ENCODE measurements at places on chromosomes 12 and 14. TPM values are rescaled to one million over a fixed set of nuclear protein-coding genes. Genes with fewer than 3 reads are reported as not detected.

- no peak for DNase-seq
These were observed 326.5 kb downstream of the FLRT2 start for GRCh38 chr14:85856430-85856829.

GRCh38 chr14:91186515-91187066 is 57.9 kb downstream of the GPR68 start:
- no peak for DNase-seq

- no peak for DNase-seq
These were observed 106.7 kb downstream of the CRADD start for GRCh38 chr12:93783832-93784231.

DNA sequence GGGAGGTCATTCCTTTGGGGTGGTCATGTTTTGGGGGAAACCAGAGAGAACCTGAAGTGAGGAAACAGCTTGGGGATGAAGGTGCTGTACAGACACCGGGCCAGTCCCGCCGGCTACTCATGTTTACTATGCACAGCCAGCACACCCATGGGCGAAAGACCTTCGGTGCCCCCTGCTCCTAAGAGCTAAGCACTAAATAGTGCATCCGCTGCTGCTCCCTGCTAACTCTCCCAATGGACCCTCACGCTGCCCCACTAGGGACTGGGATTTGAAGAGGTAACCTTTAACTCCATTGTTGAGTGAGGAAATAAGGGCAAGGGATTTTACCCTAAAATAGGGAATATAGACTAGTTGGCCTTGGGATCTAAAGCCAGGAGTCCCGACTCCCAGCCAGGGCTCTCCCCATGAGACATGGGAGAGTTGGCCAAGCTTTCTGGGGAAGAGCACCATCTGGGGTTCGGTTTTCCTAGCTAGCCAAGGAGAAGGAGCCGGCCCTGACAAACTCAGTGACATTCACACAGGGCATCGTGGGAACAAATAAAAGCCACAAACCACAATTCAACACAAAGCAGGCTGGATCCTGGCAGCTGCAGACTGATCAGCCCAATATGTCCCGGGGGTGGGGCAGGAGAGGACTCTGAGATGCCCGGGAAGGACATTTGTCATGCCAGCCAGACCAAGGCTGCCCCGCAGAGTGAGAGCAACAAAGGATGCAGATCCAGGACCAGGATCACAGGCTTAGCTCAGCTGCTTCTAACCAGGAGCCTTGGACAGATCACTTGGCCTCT is 91.7 kb downstream of the SINHCAF start:
- DNase-seq: peak; percentile 26

GRCh38 chr14:58844544-58844943 is 206.8 kb downstream of the DACT1 start:
- no peak for DNase-seq

- DNase-seq: peak; percentile 82
These were observed 118.9 kb downstream of the VEZT start for GRCh38 chr12:95336387-95337067.

GRCh38 chr12:11743423-11744409 is 94.2 kb downstream of the ETV6 start:
- DNase-seq: no peak

DNA sequence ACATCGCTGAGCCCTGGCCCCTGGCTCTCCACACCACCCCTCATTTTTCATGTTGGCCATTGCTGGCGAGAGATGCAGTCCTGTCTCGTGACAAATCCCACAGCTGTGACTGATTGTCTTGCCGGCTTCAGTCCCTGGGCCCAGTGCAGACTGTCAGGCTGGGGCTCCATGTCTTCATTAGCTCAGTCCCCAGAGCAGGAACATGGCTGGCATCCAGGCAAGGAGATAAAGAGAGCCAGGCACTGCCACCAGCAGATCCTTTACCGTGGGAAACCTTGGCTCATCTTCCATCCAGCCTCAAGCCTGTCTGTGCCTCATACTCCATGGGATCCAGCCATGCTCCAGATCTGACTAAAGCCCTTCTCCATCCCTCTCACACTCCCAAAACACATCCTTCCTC is 284.7 kb upstream of the FKBP4 start:
- no peak for DNase-seq

DNA sequence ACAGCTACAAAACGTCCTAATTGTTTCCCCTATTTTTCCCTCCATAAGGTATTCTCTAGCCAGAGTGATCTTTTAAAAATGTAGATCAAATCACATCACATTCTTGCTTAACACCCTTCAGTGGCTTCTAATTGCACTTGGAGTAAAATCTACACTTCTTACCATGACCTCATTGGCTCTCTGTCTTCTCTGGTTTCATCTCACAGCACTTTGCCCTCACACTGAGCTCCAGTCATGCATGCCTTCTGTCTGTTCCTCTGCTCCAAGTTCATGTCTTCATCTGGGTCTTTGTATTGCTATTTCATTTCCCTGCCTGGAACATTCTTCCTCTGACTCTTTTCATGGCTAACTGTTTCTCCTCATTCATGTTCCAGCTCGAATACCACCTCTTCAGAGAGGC is 220.4 kb upstream of the GARIN6 start:
- DNase-seq: no peak

- no peak for DNase-seq
These were observed 183.0 kb downstream of the MED13L start for GRCh38 chr12:116094475-116094874.

GRCh38 chr14:23354990-23355389 is 2.3 kb upstream of the SLC22A17 start:
- DNase-seq: no peak

- DNase-seq: no peak
These were observed 34.2 kb downstream of the ZCRB1 start for GRCh38 chr12:42291680-42292079.

GRCh38 chr12:104207416-104208205 is 8.0 kb upstream of the TXNRD1 start:
- no peak for DNase-seq

- no peak for DNase-seq
These were observed 13.1 kb downstream of the METAP2 start for GRCh38 chr12:95487024-95487423.

DNA sequence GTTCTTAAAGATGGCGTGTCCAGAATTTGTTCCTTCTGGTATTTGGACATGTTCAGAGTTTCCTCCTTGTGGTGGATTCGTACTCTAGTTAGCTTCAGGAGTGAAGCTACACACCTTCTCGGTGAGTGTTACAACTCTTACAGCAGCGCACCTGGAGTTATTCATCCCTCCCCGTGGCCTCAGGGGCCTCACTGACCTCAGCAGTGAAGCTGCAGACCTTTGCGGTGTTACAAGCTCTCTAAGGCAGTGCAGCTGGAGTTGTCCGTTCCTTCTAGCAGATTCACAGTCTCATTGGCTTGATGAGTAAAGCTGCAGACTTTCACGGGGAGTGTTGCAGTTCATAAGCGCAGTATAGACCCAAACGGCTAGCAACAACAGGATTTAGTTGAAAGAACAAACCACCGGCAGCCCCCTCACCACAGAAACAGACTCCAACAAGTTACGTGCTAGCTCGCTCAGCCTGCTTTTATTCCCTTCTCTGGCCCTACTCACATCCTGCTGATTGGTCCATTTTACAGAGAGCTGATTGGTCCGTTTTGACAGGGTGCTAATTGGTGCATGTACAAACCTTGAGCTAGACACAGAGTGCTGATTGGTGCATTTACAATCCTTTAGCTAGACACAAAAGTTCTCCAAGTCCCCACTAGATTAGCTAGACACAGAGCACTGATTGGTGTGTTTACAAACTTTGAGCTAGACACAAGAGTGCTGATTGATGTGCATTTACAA is 4.5 kb upstream of the CDKN3 start:
- no peak for DNase-seq

DNA sequence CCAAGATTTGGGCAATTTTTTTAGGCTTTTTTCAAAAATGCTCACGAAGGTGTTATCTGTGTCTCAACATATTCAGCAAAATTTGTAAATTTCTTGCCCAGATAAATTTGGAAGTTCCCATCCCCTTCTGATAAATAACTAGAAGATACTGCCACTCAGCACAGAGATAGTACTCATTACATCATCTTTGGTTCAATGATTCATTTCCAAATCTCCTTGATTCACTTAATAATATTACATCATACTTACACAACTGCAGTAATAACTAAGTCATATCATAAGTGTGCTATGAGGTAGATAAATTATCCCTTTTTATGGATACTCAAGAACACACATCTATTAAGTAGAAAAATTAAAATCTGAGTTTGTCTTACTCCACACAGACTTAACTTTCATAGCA is 89.4 kb downstream of the RPAP3 start:
- no peak for DNase-seq

DNA sequence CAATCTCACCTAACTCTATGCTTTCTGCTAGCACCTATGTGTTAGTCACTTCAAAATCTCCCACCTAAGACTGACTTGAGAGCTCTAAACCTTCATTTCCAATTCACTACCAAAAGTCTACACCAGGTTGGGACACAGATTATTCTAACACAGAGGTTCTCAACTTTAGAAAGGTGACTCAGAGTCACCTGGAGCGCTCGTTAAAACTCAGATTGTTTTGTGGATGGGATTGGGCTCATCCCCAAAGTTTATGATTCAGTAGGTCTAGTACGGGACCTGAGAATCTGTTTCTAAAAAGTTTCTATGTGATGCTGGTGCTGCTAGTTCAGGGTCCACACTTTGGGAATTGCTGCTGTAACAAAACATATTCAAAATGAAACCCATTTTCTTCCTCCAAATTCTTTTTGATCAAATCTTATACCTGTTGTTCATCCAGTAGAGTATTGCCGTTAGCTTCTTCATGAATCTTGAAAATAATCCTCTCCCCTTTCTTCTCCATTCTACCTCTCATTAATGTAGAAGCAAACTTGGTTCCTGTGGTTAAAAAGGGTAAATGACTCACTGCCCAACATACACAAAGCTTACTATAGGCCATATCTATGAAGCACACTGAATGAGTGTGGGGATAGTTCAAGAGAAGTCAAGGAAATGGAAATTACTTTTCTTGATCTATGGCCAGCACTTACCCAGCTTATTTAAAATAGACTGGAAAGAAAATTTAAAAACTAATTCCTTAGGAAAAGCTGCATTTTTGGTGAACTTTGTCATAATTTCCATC is 206.7 kb downstream of the KIF21A start:
- DNase-seq: peak; percentile 41

GRCh38 chr14:26026384-26026783 is 571.4 kb downstream of the NOVA1 start:
- no peak for DNase-seq

The PTPN21 gene
- total RNA-seq: 4.8 TPM

The CFAP251 gene
- total RNA-seq: 4.2 TPM

The OR4K2 gene
- not detected for total RNA-seq

The KRT82 gene
- total RNA-seq: not detected

The C12orf60 gene
- 4.5 TPM for total RNA-seq

The SERPINA3 gene
- total RNA-seq: not detected

The RPS6KL1 gene
- total RNA-seq: 6.6 TPM

The GRIN2B gene
- under 0.01 TPM for total RNA-seq

The CNTN1 gene
- 0.06 TPM for total RNA-seq

Data from Daoy (cell line).